ENCODE measurements at places on chromosomes 1 and 21.

DNA sequence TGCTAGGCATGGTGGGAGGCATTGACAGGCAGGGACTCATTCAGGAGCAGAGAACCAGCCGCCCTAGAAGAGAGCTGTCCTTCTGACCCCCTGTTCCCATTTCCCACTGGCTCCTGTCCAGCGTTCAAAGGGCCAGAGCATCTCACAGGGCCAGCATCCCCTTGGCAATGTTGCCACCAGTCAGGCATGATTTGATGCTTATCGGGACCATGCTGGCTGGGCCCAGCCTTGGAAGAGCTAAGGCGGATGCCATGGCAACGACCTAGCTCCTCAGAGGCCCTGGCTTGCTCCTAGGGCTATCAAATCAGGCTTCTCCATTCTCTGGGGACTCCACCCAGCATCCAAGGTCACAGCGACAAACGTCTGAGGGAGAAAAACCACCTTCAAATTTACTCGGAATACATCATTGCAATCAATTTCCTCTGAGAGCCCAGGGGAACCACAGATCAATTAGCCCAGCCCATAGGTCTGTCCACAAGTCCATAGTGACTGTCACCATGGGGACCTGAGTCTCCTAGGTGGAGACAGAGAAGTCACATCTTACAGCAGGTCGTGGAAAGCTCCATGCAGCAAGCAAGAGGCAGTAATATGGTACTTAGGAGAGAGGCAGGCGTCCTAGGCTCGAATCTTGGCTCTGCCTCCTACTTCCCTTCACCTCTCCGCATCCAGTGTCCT, 14.1 kb upstream of the VWA5B1 start:
- DNase-seq: no peak

DNA sequence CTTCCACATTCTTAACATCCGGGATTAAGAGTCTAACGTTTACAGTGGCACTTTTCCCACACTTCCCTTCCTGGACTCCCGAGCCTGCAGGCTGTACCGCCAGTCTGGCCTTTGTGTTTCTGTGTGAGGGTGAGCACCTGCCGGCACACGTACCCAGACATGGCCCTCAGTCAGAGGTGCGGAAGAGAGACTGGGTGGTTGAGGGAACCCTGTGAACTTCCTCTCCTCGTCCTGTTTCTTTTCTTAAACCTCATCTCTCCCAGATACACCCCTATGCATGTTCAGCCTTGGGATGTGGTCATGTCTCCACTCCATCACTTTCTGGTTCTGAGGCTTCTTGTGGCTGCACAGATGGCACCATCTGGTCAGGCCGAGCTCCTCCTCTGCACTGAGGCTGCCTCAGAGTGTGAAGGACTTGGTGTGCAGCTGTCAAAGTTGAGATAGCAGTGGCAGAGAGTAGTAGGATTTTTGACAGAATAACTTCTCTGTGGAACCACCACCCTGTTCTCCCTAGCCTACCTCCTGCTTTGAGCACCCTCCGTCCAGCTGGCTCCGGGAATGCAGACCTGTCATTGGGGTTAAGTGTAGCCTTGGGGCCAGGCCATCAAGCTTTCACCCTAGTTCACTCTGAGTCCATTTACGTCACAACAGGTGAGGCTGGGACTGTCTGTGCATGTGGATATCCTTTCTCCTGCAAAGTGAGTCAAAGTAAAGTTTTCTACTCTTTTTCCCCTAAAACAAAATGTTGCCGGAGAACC, 31.4 kb downstream of the VASH2 start:
- DNase-seq: no peak

DNA sequence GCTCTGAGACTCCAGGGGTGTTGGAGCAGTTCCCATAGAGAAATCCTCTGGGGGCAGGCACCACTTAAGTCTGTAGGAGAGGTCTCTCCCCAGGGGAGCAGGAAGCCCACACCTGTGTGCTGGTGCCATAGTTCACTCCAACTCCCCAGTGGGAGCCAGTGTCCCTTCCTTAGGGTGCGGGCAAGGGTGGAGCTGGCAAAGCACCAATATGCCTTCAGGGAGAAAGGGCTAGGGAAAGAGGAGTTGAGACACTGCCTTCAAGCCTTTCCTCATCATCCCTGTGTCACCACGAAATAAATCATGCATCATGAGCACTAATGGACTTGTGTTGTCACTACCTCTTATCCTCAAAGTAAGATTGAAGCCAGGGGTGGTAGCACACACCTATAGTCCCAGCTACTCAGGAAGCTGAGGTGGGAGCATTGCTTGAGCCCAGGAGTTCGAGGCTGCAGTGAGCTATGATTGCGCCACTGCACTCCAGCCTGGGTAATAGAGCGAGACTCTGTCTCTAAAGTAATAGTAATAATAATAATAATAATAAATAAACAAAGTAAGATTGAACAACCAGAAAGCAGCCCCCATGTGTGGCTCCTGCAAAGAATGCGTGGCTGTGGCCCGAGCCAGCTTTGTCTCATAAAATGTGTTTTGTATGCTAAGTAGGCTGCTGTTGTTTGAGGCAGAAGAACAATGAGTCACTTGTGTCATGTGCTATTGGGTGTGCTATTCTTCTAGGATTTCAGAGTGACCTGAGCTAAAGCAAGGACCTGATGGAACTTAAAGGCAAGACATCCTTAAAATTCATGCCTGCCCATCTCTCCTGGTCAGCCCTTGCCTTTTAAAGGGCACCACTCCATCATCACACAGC, 6.7 kb upstream of the TIE1 start:
- DNase-seq: peak; percentile 30

DNA sequence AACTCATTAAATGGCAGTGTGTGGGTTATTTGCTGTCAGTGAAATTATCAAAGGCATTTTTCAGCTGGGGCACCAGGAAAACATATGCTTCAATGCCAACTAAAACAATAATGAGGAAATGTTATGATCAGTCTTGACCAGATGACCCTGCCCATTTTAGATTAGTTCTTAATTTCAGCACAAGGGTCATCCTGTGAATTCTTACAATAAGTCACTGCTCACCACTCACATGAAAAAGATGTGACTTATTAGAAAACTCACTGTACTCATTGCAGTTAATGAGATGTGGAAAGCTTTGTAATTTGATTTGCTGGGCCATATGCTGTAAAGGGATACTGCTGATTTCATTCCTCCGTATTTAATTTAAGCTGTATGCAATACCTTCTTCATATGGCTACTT, 178.5 kb upstream of the LMO4 start:
- DNase-seq: no peak

- peak; percentile 57 for DNase-seq
Observed at GRCh38 chr1:6889875-6890480, 104.7 kb downstream of the CAMTA1 start.

DNA sequence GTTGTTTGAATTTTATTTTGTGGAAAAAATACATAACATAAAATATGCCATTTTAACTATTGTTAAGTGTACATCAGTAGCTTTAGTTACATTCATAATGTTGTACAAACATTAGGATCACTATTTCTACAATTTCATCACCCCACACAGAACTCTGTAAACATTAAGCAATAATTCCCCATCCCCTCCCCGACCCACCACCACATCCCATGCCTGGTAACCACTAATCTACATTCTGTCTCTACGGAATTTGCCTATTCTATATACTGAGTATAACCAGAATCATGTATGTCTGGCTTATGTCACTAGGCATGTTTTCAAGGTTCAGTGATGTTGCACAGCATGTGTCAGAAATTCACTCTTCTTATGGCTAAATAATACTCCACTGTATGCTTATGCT, 47.7 kb downstream of the CDC42BPA start:
- no peak for DNase-seq

DNA sequence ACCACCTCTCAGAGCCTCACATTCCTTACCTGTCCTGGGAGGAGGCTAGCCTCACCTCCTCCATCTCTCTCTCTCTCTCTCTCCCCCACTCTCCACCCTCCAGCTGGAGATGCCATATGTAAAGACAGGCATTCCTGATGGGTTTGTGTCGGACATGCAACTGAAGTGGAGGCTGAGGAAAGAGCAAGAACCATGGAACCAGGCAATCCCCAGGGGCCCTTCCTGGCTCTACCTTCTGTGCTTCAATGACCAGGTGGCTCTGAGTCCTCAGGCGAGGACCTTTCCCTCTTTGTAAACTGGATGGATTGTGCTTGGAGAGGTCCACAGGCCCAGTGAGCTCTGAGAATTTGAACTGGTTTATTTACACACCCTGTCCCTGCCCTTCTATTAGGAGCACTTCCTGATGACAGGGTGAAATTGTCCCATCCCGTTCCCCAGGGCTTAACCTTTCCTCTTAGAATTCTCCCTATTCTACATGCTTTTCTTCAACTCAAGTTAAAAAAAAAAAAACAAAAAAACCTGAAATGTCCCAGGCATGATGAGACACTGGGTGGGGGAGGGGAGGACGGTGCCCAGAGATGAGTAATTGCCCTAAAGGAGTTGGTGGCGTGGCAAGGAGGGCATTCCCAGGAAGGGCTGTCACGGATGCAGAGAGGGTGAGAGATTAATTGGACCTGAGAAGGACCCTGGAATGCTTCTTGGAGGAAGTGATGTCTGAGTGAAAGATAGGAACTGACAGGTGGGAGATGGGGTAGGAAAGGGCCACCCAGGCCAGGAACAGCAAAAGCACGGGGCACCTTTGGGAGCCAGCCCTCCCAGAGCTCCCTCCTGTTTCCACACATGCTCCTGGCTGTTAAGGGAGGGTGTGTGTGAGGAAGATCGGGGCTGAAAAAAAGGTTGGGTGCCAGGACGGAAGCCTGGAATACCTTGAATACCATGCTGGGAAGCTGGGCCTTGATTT, 50.2 kb upstream of the WASF2 start:
- no peak for DNase-seq

GRCh38 chr1:40985161-40985560, 5.7 kb downstream of the CTPS1 start:
- DNase-seq: no peak

DNA sequence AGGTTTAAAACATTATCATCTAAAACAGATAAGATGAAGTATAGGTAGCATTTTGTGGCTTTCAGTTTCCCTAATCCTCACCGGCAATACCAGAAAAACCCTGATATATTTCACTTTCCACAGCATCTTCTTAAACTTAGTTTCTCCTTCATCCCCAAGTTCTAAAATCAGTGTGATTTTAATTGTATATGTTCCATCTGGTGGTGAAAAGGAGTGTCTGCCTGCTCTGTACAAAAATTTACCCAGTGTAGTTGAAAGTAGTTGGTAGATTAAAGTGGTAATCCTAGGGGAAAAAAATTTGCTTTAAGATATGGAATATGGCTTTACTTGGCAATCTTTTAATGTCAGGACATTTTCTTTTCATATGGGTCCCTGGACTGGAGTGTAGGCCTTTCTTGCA, 74.3 kb downstream of the CEP350 start:
- DNase-seq: no peak

GRCh38 chr1:234253732-234254131, 119.5 kb upstream of the COA6 start:
- no peak for DNase-seq

DNA sequence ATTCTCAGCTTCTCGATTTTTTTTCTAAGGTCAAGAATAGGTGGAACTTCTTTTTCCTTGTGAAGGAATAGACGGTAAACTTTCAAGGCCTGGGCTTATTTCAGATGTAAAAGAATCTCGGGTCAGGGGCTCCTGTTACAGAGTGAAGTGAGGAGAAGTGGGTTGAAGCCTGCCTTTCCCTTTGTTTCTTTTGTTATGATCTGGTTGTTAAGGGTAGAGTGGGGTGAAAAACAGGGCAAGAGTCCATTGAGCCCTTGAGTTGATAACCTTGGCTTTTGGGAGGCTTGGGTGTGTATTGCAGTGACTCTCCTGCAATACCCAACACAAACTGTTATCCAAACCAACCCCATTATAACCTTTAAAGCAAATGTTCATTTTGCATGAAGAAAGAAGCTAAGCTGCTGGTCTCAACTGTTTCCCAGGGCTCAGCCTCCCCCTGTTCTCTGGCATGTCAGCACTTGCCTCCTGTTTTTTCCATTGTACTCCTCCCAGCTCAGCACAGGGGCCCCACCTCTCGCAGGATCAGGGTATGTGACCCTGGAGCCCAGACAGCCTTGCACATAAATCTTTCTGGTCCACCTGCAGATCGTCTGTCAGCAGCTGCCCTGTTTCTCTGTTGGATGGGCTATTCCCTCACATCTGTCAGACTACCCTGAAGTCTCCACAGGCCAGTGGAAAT, 102.4 kb downstream of the CACHD1 start:
- no peak for DNase-seq

- no peak for DNase-seq
Observed at GRCh38 chr1:242086706-242087105, 87.8 kb upstream of the MAP1LC3C start.

DNA sequence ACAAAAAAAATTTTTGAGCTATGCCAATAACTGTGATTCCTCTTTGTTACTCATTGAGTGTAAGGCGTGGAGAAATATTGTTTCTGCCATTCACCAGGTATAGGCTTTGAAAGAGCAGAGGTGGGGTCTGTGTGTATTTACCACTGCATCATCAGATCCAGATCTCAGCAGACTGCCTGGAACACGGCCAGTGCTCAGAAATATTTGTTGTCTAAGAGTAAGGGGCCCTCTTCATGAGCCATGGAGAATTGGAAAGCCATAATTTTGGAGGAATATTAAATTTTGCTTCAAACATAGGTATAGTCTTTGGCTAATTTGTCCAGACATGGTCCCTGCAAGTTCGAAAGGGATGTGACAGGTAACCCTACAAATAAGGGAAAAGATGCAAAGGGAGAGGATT, 231.3 kb upstream of the IRF2BP2 start:
- no peak for DNase-seq

- DNase-seq: peak; percentile 78
Observed at GRCh38 chr1:205976708-205977401, 26.3 kb downstream of the RAB7B start.

GRCh38 chr1:204714194-204714860, 28.8 kb upstream of the LRRN2 start:
- DNase-seq: no peak

DNA sequence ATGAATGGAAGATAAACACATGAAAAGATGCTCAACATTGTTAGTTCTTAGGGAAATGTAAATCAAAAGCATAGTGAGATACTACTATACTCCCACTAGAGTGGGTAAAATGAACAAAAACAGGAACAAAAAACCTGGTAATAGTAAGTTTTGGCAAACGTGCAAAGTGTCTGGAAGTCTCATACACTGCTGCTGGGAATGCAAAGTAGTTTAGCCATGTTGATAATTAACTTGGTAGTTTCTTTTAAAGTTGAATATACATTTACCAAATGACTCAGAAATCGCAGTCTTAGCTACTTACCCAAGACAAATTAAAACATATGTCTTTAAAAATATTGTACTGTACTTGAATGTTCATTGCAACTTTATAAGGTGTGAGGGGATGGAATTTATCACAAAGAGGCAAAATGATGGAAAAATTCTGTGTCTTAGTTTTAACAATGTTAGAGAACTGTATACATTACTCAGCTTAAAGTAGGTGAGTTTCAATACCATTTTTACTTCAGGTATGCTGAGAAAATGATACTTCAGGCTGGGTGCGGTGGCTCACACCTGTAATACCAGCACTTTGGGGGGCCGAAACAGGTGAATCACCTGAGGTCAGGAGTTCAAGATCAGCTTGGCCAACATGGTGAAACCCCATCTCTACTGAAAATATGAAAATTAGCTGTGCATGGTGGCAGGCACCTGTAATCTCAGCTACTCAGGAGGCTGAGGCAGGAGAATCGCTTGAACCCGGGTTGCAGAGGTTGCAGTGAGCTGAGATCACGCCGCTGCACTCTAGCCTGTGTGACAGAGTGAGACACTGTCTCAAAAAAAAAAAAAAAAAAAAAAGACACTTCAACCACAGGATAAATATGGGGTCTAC, 102.3 kb downstream of the PDE4B start:
- DNase-seq: no peak

- DNase-seq: no peak
Observed at GRCh38 chr21:35724156-35724555, 336.2 kb downstream of the SETD4 start.

- no peak for DNase-seq
Observed at GRCh38 chr1:76048219-76048618, 26.3 kb upstream of the ST6GALNAC3 start.

Measured in Right ventricle myocardium superior (tissue), 1 donor.